NCI-H1105 (cell line): ENCODE measurements at places on chromosomes 6 and 20.

GRCh38 chr20:53215166-53215565 lies 243.0 kb downstream of the TSHZ2 start:
- no peak for DNase-seq

DNA sequence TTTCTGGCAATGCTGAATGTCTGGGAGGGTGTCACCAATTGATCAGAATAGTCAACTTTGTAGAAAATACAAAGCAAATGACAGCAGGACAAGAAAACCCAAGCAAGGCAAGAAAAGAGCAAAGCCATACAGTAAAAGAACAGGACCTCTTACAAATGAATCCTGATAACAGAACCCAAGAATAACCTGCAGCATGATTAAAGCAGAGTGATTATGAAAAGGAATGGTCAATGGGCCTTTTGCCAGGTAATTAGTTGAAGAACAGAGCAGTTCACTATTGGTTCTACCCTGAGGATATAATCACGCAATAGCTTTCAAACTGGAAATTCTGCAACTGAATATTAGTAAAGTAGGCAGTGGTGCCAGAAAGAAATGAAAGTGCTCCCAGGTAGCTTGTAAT lies 319.8 kb downstream of the FRK start:
- peak; percentile 61 for DNase-seq

GRCh38 chr6:80182308-80182707 lies 75.8 kb downstream of the BCKDHB start:
- no peak for DNase-seq

- no peak for DNase-seq
Measured at GRCh38 chr6:11244387-11245126, 12.1 kb upstream of the NEDD9 start.

DNA sequence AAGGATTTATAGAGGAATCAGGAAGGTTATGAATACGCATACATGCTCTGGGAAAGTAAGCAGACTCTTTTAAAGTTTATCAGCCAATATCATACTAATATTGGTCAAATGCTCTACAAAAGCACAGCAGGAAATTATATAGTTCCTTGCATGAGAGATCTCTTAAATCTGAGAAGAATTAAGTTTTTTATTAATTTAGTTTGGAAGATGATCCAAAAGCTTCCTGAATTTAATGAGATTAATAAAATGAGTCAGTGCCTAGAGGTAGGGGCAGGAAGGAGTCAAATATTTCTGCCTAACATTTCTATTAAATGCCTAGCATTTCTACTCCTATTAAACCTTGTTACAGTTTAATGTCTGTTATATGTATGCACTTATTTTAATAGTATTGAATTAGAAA lies 1608.2 kb downstream of the GRIK2 start:
- no peak for DNase-seq

GRCh38 chr20:31642837-31643236 lies 5.1 kb downstream of the COX4I2 start:
- no peak for DNase-seq
